ENCODE measurements at places on chromosomes 3 and 15.

DNA sequence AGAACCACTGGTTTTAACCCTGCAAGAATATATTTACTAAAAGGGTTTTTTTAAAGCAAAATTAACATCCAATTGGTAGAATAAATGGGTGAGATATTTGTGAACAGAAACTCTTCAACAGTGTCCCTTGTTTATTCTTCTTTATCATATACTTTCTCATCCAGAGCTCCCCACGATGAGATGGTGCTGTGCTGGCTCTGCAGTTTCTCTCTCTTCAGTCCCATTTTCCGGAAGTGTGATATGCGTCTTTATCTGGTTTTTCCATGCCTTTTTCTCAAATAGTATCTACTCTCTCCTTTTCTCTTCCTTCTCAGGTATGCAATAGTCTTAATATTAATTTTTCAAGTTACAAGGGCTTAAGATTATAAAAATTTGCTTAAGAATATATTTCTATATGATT, 1.5 kb downstream of the EAF2 start:
- DNase-seq: peak; percentile 18

DNA sequence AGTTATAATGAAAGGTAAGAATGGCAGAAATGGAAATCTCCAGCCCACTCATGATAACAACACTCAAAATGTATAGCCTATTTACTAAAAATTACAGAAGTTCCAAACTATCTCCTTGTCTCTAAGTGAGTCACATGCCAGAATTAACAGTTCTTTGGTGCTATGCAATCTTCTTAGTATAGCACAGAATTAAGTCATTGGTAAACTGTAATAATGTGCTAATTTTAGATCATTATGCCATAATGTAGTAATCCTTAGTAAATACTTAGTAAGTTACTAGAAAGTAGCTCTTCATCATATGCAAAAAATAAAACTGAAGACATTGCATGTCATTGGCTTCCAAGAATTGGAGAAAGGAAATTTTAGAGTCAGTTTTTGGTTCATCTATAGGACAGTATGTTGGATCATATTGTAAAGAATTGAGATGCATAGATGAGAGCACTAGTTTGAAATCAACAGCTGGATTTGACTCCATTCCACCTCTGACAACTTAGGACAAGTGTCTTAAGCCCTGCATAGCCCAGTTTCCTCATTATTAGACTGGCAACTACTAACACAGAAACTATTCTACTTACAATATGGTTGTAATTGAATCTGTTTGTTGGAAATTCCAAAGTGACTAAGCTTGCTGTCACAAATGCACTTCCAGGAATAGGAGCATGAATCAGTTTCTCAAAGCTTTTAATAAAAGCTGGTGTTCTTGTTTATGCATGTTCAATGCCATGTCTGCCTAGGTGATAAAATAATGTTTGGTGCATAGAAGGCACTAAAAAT, 40.1 kb upstream of the CD47 start:
- no peak for DNase-seq

DNA sequence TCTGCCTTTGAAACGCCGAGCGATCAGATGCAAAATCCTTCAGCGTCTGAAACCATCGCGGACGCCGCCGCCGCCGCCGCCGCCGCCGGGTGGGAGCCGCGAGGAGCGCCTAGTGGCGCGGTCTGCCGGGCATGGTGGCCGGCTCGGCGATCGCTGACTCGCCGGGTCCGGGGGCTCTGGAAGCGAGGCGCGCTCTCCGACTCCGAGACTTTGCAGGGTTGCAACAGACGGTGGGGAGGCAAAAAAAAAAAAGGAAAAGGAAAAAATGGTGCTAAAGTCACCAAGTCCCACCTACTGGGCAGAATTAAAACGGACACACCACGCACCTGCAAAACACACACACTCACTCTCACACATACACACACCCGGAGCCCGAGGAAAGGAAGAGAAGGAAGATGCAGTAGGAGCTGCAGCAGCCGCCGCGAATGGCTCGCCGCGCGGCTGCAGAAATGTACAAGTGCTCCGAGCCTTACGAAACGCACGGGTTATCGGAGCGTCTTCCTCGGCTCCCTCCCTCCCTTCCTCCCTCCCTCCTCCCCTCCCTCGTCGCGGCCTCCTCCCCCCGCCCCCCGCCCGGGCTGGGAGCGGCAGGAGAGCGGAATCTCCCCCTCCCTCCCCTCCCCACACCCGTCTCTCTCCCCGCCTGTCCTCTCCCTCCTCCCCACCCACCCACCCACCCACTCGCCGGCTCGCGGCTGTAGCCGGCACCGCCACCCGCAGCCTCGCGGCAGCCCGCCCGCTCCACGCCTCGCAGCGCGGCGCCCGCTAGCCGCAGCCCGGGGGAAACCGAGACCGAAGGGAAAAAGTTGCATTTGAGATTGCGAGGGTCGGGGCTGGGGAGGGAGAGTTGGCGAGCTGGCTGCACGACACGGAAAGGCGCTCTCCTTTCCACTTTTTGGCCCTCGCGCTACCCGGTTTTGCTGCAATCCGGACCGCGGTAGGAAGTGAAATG, at the start of gene NTRK3:
NTRK3 (minus strand) TSS at position 461 of the 952 bp plus-strand sequence. CDS start 586 bp downstream, outside the sequence.
- DNase-seq: no peak

GRCh38 chr15:57172925-57173324, 203.4 kb upstream of the CGNL1 start:
- DNase-seq: no peak
